ENCODE measurements at places on chromosomes 1 and 21.

DNA sequence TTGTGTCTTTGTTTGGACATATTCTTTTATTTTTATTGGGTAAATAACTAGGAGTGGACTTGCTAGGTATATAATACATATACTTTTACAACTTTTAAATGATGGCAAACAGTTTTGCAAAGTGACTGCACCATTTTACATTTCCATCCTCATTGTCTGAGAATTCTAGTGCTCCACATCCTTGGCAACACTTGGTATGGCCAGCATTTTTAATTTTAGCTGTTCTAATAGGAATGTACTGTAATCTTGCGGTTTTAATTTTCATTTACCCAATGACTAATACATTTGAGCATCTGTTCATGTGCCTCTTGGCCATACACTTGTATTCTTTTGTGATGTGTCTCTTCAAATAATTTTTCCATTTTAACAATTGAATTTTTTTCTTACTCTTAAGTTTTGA lies 37.0 kb upstream of the ATP6V1G3 start:
- DNase-seq: no peak

- DNase-seq: no peak
Measured at GRCh38 chr1:114154963-114155322, 1.3 kb upstream of the SYT6 start.

- no peak for DNase-seq
Measured at GRCh38 chr1:33267468-33268205, 11.3 kb downstream of the ZNF362 start.

DNA sequence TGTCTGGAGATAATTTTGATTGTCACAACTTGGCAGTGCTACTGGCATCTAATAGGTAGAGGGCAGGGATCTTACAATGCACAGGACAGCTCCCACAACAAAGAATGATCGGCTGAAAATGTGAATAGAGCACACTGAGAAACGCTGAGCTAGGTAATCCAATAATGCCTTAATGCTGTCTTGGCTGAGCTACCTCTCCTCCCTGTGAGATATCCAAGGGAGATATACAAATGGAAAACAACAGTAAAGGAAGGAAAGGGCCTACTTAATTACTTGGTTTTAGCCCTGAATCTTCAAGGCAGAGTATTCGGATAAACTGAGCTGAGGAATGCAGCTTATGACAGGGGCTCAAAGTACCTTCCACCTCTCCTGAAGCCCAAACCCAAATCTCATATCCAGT lies 2.9 kb downstream of the DNASE2B start:
- DNase-seq: no peak

- DNase-seq: no peak
Measured at GRCh38 chr1:53590531-53591515, 131.6 kb downstream of the DMRTB1 start.

DNA sequence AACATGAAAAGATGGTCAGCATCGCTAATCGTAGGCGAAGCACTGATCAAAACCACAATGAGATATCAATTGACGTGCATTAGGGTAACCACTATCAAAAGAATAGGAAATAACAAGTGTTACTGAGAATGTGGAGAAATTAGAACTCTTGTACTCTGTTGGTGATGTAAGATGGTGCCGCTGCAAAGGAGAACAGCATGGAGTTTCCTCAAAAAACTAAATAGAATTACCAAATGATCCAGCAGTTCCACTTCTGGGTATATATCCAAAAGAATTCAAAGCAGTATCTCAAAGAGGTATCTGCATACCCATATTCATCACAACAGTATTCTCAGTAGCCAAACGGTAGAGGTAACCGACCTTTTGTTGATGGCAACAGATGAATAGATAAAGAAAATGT lies 8.3 kb upstream of the CD101 start:
- DNase-seq: no peak

GRCh38 chr1:98316286-98316905 lies 345.1 kb upstream of the SNX7 start:
- no peak for DNase-seq

DNA sequence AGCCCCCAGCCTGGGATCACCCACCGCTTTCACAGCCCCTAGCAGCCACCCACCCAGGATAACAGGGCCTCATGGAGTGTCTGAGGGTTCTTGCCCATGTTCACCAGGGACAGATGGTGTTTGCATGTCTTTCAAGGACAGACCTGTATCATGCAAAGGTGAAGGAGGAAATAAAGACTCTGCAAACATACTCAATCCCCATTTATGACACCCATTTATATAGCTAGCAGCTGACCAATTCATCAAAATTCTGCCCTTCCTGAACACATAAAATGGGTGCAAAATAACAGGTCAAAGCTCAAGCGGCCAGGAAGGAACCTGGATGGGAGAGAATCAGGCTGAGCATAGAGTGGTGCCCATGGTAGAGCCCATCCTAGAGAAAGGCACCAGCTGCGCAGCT lies 32.8 kb upstream of the LYPD8 start:
- no peak for DNase-seq

DNA sequence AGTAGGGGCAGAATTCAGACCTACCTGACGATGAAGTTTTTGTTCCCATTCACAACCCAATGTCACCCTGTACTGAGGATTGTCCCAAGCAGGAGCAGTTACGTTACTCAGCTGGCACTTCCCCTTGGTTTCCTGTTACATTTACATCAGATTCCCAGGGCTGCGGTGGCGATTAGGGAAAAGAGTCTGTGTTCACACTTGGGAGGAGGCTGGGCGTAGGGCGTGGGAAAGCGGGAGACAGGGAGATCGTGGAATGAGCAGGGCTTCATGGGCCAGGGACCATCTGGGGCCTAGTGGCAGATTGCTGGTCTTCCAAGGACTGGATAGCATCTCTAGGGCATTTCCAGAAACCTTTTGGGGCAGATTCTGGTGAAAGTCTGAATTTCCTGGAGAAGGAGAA lies 39.0 kb downstream of the TBX19 start:
- no peak for DNase-seq
